ENCODE measurements at places on chromosomes 3 and 15.

DNA sequence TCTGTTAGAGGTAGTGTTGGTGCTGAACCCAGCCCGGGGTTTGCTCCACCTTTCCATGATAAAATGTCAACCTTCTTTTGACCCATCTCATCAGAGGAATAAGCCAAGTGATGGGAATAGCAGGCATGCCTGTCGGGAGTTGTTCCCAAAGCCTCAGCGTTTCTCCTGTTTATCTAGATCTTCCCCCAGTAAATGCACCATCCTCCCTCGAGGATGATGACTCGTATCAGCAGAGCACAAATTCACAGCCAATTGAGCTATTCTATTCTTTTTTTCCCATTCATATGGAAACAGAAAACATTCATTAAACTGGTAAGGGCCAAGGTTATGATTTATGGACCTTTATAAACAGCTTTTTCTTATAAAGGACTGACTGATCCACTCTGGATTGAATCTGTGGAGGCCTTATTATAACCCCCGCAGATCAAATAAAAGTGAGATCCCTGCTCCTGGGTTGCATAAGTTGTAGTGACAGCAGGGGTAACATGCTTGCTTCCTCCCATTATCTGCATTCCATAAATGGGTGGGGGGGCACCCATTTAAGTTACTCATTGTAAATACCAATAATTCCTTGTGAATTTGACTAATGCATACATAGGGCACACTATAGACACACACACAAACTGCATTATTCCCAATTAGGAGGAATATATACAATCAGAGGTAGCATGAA, 207.3 kb downstream of the PLCL2 start:
- no peak for DNase-seq

DNA sequence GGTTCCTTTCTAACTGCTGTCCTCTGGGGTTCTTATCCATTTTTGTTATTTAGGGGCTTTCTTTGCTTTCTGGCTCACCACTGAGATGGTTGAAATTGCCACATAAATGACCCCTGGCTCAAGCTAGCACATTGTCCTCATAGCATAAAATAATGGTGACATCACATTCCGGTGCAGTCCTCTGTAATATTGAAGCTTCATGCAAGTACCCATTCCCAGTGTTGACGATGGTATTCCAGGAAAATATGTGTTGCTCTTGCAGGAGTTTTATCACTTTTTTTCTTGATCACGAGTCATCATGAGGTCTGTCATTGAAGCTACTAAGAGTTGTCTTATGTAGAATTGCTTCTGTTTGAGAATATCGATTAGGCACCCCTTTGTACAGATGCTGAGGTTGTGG, 56.1 kb downstream of the CRTC3 start:
- DNase-seq = no peak

DNA sequence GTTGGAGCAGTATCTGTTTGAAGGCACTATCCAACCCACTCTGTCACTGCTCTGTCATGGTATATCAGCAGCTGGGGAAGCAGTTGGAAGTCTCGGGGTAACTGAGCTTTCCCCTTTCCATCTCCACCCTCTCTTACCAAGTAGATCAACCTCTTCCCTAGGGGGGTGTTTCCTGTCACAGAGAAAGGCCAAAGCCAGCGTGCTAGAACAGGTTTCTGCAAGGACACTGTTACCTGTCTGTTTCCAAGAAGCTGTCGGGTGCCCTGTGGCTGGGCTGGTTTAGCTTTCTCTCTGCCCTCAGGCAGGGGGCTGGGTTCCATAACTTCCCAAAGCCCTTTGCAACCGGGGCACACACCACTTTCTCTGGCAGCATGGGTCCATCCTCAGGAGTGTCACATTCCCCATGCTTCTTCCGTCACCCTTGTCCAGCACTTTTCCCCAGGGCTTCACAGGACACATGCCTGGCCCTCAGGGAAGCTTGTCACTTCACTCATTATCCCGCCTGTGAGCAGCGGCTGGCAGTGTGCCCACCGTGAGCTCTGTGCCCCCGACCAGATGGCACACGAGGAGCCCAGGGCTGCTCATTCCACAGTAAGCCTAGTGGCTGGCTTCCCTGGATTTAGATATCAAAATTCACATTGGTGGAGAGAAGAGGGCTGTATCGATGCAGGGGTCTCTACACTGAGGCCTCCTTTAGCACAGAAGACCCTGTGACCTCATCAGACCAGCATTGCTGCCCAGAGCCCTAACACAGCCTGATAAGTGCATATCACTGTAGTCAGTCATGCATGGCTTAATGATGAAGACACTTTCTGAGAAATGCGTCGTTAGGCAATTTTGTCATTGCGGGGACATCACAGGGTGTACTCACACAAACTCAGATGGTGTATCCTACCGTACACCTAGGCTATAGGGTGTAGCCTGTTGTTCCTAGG, 205.8 kb downstream of the SLCO3A1 start:
- no peak for DNase-seq

DNA sequence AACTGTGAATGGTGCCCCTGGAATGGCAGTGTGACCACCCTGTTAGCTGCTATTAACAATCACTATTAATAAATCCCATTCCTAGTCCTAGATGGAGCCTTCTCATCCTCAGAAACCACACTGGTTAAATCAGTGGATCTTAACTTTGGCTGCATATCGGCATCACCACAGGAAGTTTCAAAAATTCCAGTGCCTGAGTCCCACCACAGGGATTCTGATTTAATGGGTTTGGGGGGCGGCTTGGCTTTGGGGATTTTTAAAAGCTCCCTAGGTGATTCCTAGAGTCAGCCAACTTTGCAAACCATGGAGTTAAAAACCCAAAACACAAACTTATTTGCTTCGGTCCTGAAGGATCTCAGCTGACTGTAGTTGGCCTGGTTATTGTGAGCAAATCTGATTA, 3.1 kb downstream of the FAM107A start:
- DNase-seq = no peak

DNA sequence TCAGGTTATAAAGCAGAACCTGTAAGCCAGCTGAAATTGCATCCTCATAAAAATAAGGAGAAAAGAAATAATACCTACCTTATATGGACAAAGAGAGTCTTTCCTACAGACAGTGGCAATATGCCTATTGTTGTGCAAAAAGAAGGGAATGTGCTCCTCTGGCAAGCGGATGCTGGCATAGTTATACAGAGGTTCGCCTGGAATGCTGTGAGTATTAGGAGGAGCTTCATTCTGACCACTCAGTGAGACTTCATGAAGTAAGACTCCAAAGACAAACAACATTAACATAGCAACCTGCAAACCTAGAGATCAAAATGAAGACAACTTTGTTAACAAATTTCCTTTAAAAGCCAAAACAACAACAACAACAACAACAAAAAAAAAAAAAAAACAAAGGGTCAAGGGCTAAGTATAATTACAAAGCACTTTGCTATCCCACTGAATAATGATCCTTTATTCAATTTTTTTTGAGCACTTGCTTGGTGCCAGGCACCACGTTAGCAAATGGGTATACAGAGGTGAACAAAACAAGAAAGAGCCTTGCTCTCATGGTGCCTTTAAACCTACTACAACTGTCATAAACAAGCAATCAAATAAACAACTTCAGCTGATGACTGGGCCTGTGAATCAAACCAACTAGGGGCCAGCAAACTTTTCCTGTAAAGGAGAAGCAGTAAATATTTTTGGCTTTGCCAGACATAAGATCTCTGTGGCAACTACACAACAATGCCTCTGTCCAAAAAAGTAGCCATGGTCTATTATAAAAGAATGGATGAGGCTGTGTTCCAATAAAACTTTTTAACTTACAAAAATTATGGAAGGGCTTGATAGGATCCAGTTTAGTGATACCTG, 3.7 kb downstream of the EOGT start:
- peak; percentile 35 for DNase-seq

DNA sequence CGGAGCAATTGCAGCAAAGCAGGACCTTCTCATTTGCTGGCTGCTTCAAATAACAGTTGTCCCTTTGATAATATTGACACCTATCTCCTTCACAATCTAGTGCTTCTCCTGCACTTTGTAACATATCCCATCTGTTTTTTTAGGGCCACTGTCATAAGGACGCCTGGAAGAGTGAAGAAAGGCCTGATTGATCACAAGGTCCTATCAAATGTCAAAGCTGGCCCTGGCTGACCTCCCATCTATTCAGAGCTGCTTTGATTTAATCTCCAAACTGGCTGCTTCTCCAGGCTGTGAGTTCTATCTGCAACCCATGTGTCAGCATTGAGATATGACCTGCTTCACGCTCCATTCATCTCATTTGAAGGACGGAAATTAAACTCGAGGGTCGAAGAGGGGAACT, 601.2 kb upstream of the KCNMB2 start:
- no peak for DNase-seq

GRCh38 chr3:171566803-171567422, 106.7 kb upstream of the TNIK start:
- peak; percentile 56 for DNase-seq

DNA sequence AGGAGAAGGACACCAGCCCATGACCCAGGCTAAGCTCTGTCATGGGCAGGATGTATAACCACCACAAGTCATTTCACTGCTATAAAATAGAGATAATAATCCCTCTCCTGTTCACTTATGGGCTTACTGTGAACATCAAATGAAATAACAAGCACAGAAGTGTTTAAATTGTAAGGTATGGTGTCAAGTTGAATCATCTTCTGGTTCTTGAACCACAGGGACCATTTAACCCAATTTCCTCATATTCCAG, 44.3 kb upstream of the TLE3 start:
- DNase-seq = no peak

GRCh38 chr15:53830707-53831386, 71.4 kb upstream of the WDR72 start:
- no peak for DNase-seq

- DNase-seq = no peak
Observed at GRCh38 chr3:187758318-187758955, 13.2 kb upstream of the BCL6 start.

- DNase-seq = no peak
Observed at GRCh38 chr3:42546691-42547213, 35.0 kb downstream of the SEC22C start.

- DNase-seq = peak; percentile 68
Observed at GRCh38 chr15:63599401-63600000, 2.3 kb downstream of the FBXL22 start.

GRCh38 chr3:64559588-64559987, 128.2 kb downstream of the ADAMTS9 start:
- DNase-seq = no peak

DNA sequence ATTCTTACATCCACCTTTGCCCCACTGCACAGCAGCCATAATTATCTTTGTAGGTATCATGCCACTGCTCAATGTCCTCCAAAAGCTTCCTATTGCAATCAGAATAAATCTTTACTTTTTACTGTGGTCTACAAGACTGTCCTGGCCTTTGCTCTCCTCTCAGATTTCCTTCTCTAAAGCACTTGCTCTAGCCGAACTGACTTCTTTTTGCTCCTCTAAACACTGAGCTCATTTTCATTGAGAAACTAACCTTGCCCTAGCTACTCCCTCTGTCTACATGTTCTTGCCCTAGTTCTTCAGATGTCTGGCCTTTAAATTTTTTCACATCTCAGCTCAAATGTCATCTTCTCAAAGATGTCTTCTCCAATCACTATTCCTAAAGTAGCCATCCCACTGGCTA, 342.8 kb downstream of the TBC1D5 start:
- no peak for DNase-seq

DNA sequence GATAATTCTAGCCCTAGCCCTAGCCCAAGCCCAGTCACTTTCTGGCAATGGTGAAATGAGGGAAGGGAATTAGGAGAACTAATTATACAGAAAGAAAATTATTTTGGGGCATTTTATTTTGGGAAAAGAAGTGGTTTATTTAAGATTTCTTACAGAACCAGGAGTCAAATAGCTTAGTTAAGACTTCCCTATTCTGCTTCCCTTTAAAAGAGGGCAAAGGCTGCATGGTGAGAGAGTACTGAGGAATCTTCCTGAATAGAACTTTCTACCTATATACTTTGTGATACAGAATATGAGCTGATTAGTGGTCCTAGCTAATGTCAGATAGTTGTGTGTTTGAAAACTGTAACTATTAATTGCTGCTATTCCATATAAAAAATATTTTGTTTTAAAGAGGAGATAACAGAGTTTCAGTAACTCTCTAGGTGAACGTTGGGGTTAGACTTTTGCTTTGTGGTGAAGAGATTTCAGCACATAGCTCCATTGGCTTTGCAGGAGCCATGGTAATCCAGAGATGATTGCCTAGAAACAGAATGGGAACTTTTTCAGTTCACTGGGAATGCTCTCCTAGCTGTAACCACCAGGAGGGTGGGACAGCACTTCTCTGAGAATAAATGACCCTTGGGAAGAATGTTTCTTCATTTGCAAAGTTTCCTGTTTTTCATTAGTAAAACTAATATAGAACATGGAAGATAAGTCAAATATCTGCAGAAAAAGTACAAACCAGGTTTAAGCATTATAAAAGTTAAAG, 5.3 kb upstream of the GCSAM start:
- DNase-seq = no peak

DNA sequence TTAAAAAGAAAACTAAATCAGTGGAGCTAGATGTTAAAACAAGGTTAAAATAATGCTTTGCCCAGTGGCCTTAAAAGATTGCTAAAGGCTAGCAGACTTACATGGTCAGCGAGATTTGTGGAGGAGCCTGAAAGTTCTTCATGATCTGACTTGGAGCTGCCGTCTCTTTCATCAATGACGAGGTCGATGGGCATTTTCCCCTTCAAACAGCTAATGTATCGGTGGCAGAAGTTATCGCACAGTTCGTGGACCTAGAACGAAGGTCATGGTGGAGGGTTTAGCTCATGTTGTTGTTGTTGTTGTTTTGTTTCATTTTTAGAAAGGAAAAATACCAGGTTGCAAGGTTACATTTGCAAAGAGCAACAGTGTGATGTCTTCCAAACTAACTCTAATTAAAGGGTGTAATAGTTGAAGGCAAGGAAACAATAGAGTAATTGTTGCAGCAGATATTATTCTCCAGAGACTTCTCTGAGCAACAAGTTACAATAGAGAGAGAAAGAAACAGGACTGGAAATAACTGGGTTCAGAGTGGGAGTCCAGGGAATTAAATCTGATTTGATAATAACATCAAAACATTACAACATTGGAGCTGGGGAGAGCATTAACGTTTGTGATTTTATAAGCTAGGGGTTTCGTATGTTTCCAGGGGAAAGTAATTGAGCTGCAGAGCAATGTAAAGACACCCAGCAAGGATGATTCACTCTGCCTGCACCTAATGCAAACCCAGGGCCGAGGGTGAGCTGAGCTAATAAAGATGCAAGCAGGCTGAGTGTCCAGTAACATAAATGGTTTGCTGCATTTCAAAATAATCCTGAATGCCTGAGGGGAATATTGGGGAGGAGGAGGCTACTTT, 6.6 kb downstream of the MEIS2 start:
- peak; percentile 21 for DNase-seq

Data from MCF 10A (cell line).